ENCODE measurements at places on chromosomes 2 and 18.

- DNase-seq, result no peak
These were observed 76.3 kb downstream of the ANTXR1 start for GRCh38 chr2:69089266-69089665.

DNA sequence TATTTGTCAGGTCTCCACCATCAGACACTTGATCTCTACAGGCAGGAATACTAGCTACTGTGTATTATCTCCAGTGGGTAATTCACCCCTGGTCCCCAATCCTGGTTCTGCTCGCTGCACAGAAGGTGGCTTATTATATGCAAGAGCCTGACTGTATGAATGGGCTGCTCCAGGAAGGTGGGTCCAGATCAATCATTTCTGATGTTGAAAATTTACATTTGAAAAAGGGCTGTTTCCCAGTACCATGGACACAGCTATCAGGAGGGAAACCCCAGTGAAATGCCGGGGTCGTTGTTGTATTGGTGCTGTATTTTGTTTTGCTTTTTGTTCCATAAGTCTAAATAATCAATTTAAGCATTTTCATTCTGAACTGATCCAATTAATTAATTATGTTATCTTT, 367.6 kb downstream of the RND3 start:
- DNase-seq, result no peak

DNA sequence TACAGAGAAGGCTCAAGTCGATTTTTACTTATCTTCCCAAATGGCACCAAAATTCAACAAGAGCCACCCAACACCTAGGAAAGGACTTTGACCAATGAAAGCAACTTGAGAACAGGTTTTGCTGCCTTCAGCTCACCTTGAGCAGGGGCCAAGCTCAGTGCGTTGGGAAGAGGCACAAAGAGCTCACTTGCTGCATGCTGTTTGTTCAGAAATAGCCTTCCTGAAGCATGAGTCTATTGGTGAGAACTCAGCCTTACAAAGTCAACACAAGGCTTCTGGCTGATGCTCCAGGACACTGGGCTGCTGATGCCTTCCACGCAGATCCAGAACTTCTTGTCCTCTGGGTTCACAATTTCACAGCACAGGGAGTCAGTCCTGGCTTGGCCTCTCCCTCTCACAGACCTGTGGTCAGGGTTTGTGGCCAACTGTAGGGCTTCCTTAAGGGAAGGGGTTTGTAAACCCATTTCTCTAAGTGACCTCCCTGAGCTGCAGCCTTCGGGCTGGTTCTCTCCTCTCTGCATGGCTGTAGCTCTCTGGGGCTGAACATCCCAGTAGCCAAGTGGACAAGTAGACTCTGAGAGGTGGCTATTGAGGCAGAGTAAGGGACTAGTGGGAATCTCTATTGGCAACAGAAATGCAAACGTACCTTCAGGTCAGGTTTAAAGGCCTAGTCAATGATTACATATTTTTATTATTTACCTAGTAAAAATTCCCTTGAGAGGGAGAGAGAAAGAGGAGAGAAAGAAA, 124.7 kb upstream of the GATA6 start:
- DNase-seq, result no peak

GRCh38 chr2:40243581-40244187, 208.2 kb downstream of the SLC8A1 start:
- DNase-seq, result no peak

DNA sequence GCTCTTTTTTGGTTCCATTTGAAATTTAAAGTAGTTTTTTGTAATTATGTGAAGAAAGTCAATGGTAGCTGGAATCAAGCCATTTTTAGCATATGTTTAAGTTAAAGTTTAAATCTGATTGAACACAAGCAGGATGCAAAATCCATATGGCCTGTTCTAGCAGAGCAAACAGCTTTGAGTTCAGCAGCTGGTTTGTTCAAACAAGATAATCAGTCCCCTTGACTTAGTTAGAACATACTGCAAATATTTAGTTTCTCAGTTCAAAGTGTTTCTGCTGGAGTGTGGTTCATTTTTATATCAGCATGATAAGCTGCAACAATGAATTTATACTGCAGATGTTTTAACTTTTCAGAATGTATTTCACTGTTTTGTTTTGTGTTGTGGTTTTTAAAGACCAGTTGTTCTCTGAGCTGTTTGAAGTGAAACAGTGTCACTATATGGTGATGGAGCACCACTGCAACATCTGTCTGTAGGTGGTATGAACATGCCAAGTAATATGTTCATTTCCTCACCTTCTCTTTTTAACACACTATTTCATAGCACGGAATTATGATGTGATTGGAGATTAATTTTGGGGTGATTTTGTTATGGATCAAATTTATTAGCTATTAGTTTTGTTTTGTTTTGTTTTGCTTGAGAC, 125.3 kb downstream of the COL4A4 start:
- DNase-seq, result no peak
